ENCODE measurements at places on chromosomes 7 and 10. TPM values are rescaled to one million over a fixed set of nuclear protein-coding genes. Genes with fewer than 3 reads are reported as not detected.

Gene GPER1
- total RNA-seq, result 6.0 TPM

Gene DYDC2
- 0.99 TPM for total RNA-seq

Gene HYCC1
- total RNA-seq, result 21.7 TPM

Gene CDC14C
- total RNA-seq, result not detected

Gene ACBD7
- total RNA-seq, result 5.1 TPM

Gene TET1
- 16.5 TPM for total RNA-seq

Gene EFCAB10
- total RNA-seq, result not detected

Measured in metanephros (tissue), 2 donors.